ENCODE measurements at places on chromosomes 4 and X.

DNA sequence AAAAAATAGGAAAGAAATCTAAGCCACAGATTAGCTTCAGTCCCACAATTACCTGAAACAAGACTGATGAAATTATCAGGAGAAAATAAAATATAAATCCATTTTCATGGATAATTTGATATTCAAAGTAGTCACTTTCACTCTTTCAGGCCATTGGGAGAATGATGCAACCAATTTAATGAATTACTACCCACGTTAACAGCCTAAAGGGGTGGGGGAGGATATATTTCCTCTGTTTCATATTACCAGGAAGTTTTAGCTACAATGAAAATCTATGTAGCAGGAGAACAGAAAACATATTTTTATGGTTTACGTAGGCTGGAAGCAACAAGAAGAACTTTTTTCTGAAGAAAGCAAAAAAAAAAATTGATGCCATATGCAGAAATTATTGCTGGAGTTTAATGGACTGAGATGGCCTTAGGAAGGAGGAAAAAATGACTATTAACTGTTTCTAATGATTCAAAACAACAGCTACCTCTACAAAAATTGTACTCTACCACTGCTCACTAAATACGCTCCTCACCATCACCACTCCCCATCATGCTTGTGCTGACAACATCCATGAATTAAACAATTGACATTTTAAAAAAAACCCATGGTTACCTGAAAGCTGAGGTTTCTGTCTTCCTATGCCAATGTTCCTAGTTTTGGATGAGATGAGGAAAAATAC, 100.9 kb downstream of the CXXC4 start:
- no peak for DNase-seq

DNA sequence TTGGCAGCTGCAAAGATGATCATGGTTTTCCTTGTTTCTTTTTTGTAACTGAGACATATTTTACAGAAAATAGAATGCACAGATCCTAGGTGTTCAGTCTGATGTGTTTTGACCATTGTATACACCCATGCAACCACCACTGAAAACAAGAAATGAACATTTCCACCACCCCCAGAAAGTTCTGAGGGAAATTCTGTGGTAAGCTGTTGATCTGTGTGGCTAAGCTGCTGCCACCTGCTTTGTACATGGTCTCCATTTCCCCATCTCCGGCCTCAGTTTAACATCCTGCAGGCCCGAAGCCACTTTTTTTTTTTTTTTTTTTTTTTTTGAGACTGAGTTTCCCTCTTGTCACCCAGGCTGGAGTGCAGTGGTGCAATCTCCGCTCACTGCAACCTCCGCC, 65.3 kb downstream of the NYX start:
- DNase-seq: no peak

- DNase-seq: peak; percentile 35
Observed at GRCh38 chrX:81304563-81304962, 102.7 kb downstream of the SH3BGRL start.

- no peak for DNase-seq
Observed at GRCh38 chrX:24515447-24515846, 50.4 kb downstream of the PDK3 start.

DNA sequence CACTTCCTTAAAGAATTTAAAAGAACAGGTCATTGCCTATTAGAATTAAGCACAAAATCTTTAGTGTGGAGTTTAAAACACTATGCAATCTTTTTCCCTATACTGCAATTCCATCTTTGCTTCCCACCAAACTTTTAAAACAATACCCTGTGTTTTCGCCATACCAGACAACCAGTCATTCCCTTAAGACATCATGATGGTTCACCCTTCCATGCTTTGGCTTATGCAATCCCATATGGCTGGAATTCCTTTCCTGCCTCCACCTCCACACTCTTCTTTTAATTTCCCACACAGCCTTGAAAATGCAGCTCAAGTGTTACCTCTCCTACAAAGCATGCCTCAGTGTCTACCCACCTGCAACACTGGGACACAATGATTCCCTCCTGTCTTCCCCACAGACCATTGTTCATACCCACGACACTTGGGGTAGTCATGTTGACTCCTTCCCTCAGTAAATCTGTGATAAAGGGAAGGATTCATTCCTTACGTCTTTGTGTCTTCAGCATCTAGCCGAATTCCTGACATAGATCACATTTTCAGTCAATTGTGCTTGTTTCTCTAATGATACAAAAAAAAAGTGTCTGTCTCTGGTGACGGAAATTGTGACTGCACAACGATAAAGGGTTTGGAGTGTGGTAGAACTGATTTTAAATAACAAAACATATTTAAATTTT, 166.3 kb downstream of the FNIP2 start:
- DNase-seq: peak; percentile 28

DNA sequence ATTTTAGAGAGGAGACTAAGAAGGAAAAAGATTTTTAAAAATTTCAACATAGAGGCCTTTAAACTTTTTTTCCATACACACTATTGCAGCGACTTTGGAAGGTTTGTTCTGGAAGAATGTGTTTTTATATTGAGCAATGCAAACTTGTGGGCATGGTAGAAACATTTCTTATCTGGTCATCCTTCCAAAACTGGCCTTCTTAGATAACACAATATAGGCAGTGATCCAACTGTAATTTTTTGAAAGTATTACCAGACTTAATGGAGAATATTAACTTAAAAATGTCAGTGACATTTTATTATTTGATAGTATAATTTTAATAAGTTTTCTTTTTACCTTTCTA, 25.6 kb downstream of the FHDC1 start:
- DNase-seq: no peak

DNA sequence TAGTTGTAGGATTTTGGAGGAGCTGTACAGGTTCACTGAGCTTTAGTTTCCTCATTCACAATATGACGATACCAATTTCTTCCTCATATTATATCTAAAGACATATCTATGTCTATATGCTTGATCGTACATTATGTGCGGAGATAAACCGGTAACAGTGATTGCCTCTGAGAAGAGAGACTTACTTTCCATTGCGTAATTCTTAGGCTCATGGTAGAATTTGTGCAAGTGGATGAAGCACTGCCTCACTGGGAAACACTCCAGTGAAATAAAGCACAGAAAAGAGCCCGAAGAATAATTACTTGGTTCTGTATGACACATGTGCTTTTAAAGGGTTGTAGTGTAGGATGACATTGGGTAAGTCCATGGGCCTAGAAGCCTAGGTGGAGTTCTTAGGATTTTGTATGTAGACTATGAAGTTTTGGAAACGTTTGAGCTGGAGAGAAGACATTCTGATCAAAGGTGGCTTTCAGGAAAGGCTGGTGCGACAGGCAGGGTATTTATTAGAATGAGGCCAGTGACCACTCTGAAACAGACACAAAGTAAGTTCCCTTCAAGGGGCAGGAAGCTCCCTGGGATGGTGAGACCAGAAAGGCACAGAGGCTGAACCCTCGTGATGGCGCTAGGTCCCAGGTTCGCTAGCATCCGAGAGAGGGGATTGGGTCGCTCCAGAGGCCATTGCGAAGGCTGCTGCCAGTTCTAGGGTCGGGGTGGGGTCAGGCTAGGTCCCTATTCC, 649 bp upstream of the VBP1 start:
- DNase-seq: no peak

DNA sequence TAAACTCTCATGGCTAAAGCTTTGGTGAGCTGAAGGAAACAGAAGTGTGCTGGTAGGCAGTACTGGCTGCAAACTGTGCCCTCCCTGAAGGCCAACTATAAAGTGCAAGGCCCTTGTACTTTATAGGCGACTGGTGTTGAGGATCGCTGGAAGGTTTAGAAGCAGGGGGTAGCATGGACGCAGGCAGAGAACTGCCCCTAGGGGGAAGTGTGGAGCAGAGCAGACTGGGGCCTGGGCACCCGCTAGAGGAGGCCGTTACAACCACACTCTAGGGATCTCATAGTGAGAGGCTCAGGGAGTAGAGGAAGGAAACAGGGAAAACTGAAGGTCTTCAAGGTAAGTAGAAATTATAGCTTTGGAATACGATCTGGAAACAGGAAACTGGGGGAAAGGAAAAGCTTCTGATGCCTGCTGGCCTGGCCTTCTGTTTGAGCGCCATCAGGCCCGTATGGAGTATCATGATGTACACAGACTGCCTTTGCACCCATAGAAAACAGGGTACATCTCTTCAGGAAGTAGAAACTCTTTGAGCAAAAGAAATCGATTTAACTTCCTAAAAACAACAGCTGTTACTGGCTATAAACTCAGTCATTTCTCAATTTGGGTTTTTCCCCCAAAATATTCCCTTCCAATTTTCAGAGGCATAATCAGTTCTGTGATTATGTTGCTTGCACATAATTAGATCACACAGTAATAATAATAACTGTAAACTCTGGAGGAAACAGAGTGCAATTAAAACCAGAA, 23.9 kb upstream of the TMSB4X start:
- DNase-seq: peak; percentile 86

DNA sequence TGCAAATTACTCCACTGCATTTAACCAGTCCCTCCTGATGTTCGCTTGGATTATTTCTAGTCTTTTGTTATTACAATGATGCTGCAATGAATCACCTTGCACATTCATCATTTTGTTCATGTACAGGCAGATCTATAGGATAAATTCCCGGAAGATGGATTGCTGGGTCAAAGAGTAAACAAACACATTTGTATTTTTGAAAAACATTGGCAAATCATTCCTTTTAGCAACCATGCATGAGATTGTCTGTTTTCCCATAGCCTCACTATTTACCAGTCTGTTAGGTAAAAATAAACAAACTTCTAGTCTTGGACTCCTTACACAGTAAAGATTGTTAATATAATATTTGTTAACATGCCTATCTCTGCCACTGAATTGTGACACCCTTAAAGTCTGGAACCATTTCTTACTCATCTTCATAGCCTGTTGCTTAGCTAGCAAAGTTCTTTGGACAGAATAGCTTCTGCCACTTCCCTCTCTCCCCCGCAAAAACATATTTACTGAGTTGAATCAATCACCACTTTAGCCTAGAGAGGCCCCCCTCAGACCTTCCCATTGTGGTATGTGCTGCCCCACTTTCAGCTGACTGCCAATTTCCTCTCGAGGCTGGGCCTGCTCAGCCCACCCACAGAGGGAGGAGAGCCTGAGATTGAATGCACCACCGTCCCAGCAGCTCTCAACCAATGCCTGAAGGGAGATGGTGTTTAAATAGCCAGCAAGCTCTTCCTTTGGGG, 108.4 kb upstream of the ATXN3L start:
- peak; percentile 65 for DNase-seq

GRCh38 chrX:149495573-149496071, 9.5 kb downstream of the IDS start:
- DNase-seq: no peak

DNA sequence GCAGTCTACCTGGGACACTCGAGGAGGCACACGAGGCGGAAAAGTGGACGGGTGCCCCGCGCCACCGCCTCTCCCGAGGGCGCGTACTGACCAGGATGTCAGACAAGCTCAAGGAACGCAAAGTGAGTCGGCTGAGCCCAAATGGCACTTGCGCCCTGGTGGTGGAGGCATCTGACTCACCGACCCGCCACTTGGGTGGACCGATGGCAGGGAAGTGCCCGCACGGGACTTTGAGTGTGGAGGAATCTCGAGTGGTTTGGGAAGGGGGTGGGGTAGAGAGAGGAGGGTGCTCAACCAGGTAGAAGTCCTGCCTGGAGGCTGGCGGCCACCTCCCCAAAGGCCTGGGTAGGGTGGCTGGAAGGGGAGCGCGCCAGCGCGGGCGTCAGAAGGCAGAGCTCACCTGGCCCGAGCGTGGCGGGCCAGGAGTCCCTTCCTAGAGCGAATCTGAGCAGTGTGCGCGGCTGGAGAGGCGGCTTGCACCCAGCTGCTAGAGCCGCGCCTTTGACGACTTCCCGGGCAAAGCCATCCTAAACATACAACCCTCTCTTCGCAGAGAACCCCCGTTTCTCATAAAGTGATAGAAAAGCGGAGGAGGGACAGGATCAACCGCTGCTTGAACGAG, 655 bp downstream of the HELT start:
- DNase-seq: no peak

DNA sequence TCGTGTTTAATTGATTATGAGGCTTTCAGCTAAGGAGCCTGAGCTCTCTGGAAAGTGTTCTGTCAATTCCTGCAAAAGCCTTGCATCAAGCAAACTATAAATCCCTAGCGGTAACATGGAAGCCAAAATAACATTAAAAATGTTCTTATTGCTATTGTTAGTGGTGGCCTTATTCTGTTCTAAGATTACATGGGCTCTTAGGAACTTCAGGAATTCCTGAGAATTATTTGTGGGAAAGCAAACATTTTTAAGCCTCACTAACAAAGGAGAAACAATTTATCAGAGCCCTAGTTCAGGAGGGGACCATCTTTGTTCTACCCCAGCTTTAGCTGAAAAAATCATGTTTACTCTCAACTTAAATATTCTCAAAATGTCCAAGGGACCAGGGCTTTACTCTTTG, 119.6 kb downstream of the PAPSS1 start:
- DNase-seq: no peak

DNA sequence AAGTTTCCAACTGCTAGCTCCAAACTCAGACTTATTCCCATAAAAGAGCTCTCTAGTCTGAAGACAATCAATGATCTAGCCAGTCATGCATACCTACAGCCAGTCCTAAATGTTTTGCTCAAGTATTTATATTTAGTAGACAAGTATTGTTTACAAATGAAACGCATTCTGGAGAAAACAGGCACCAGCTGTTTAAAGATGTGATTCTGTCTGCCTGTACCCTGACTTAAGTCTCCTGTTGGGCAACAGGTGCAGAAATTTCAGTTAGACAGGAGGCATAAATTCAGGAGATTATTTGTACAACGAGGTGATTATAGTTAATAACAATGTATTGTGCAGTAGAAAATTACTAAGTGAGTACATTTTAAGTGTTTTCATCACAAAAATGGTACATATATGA, 28.9 kb downstream of the LNX1 start:
- DNase-seq: no peak

DNA sequence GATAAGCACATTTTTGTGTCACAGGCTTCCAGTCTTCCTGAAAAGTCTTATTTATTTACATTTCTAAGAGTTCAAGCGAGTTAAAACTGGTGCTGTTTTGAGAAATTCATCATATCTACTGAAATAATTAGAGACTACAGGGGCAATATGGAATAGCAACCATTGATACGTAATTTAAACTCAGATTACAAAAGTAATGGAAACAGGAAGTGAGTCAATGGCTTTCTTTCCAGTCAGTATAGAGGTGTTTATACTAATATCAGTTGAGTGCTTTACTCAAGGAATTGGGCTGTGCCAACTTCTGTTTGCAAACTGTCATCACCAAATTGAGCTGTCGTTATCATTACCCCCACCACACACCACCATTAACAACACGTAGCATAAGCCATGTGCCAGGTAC, 222.7 kb downstream of the COL25A1 start:
- peak; percentile 2 for DNase-seq

- DNase-seq: no peak
Observed at GRCh38 chr4:37732526-37733186, 46.5 kb upstream of the RELL1 start.

- no peak for DNase-seq
Observed at GRCh38 chrX:51922561-51922960, 29.1 kb downstream of the MAGED1 start.

GRCh38 chrX:13283950-13284546, 35.8 kb downstream of the ATXN3L start:
- DNase-seq: peak; percentile 44

DNA sequence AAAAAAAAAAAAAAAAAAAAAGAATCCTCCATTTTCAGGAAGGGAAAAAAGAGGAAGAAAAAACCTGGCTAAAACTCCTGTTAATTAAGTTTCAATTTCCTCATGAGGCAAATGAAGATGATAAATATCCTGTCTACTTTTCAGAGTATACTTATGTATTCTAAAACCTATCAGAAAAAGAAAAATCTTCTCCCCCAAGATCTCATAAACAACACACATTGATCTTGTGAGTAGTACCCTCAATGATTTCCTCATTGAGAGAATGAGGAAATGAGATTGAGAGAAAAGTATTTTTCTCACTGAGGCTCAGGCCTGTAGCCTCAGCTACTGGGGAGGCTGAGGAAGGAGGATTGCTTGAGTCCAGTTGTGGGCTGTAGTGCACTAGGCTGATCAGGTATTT, 146.7 kb downstream of the TET2 start:
- peak; percentile 72 for DNase-seq

Data from inflammatory macrophage treated with lipopolysaccharide for 4 hours (primary cell).